ENCODE measurements at places on chromosomes 13 and 19.

- peak overlapping the region; percentile 98 for H3K27ac ChIP-seq
- no peaks in the 10 kb centered on the region for H3K27me3 ChIP-seq
- H3K4me1 ChIP-seq: peaks cover 72% of the 10 kb centered on the region
- H3K36me3 ChIP-seq: peaks cover 14% of the 10 kb centered on the region
- DNase-seq: no peak
- H3K4me3 ChIP-seq: peak overlapping the region; percentile 76
These were observed 334 bp upstream of the ANGPTL6 start for GRCh38 chr19:10102787-10103236.

GRCh38 chr19:16773259-16773658 lies 53.6 kb downstream of the NWD1 start:
- no peaks in the 10 kb centered on the region for H3K4me1 ChIP-seq
- H3K4me3 ChIP-seq: no peak overlapping the region
- DNase-seq: no peak
- H3K27me3 ChIP-seq: peaks cover 16% of the 10 kb centered on the region
- H3K36me3 ChIP-seq: no peaks in the 10 kb centered on the region

DNA sequence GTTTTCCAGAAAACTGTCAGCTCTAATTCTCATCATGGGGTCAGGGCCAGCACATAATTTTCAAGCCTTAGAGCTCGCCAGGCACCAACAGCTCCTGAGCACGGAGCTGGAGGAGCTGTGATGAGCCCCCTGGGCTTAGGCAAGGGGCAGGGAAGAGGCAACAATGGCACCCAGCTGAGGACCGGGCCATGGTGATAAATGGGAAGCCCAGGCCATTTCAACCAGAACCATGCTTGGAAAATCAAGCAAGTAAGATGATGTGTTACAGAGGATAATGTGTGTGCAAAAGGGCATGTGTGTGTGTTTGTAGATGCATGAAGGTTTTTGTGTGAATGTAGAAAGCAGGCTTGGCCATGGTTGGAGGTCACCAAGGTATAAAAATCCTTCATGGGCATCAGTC lies 66.8 kb upstream of the UBAC2 start:
- DNase-seq: no peak
- no peaks in the 10 kb centered on the region for H3K4me1 ChIP-seq
- H3K36me3 ChIP-seq: no peaks in the 10 kb centered on the region
- H3K4me3 ChIP-seq: no peak overlapping the region
- peaks cover 10% of the 10 kb centered on the region for H3K27me3 ChIP-seq
- H3K27ac ChIP-seq: no peak overlapping the region

DNA sequence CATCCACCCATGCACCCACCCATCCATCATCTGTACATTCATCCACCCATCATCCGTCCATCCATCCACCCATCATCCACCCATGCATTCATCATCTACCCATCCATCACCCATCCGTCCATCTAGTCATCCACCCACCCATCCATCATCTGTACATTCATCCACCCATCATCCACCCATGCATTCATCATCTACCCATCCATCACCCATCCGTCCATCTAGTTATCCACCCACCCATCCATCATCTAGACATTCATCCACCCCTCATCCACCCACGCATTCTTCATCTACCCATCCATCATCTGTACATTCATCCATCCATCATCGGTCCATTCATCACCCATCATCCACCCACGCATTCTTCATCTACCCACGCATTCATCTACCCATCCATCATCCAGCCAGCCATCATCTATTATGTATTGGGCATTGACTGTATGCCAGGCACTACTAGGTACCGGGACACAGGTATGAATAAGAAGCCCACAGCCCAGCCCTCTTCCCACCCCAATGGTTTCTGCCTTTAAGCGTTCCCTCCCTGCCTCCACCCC lies 16.7 kb upstream of the GALP start:
- peaks cover 9% of the 10 kb centered on the region for H3K4me1 ChIP-seq
- no peaks in the 10 kb centered on the region for H3K27me3 ChIP-seq
- DNase-seq: no peak
- no peak overlapping the region for H3K4me3 ChIP-seq
- peaks cover 13% of the 10 kb centered on the region for H3K36me3 ChIP-seq
- H3K27ac ChIP-seq: no peak overlapping the region

DNA sequence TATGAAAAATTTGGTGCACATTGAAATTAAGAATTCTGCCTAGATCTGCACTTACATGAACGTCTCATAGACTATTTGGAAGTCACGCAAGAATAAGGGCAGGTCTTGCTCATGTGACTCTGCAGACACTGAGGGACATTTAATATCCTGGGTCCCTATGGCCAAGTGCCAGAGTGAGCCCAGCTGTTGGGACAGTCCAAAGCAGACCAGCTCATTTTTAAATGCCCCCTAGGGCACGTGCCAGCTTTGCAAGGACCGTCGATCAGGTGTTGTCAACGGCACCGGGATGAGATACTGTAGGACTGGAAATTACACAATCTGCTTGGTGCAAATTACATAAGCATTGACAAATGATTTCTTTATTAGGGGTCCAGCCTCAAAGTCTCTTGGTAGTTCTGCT lies 293.6 kb downstream of the TEX29 start:
- no peaks in the 10 kb centered on the region for H3K27me3 ChIP-seq
- H3K4me3 ChIP-seq: no peak overlapping the region
- H3K36me3 ChIP-seq: no peaks in the 10 kb centered on the region

GRCh38 chr19:51461723-51462161 lies 3.5 kb upstream of the SIGLEC8 start:
- DNase-seq: no peak
- H3K27ac ChIP-seq: no peak overlapping the region
- H3K27me3 ChIP-seq: peaks cover 41% of the 10 kb centered on the region
- peaks cover 16% of the 10 kb centered on the region for H3K4me1 ChIP-seq
- peaks cover 2% of the 10 kb centered on the region for H3K36me3 ChIP-seq

- no peaks in the 10 kb centered on the region for H3K27me3 ChIP-seq
- no peak for DNase-seq
- no peaks in the 10 kb centered on the region for H3K4me1 ChIP-seq
- no peak overlapping the region for H3K27ac ChIP-seq
- no peak overlapping the region for H3K4me3 ChIP-seq
- H3K36me3 ChIP-seq: no peaks in the 10 kb centered on the region
These were observed 78.9 kb upstream of the OLFM4 start for GRCh38 chr13:52949742-52950141.

DNA sequence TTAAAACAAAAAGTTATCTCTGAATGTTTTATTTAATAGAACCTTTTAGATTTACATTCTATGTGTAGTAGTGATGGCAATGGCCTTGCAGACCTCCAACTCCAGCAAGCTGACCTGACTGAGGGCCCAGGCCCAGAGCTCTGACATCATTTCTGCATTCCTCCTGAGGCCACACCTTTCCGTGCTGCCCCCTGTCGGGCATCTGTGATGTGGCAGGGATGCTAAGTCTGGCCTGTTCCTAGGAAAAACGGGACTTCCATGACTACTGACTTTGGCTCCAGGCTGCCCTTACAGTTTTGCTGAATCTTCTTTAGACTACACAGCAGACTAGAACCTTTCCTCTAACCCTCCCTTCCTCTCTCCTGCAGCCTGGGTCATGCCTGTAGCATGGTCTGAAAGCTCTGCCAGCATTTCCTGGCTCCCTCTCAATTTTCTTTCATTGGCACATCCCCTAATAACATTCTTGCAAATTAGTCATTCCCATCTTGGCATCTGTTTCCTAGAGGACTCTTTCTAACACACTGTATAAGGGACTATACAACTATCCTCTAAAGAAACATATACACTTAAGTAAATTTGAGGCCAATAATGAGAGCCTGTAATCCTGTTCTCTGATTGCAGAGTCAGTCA lies 249.1 kb downstream of the GPC5 start:
- no peaks in the 10 kb centered on the region for H3K27me3 ChIP-seq
- no peaks in the 10 kb centered on the region for H3K36me3 ChIP-seq
- no peak for DNase-seq
- no peak overlapping the region for H3K27ac ChIP-seq
- H3K4me1 ChIP-seq: no peaks in the 10 kb centered on the region

GRCh38 chr19:4144666-4145249 lies 8.7 kb upstream of the CREB3L3 start:
- H3K4me1 ChIP-seq: peaks cover 8% of the 10 kb centered on the region
- H3K27me3 ChIP-seq: peaks cover 10% of the 10 kb centered on the region

DNA sequence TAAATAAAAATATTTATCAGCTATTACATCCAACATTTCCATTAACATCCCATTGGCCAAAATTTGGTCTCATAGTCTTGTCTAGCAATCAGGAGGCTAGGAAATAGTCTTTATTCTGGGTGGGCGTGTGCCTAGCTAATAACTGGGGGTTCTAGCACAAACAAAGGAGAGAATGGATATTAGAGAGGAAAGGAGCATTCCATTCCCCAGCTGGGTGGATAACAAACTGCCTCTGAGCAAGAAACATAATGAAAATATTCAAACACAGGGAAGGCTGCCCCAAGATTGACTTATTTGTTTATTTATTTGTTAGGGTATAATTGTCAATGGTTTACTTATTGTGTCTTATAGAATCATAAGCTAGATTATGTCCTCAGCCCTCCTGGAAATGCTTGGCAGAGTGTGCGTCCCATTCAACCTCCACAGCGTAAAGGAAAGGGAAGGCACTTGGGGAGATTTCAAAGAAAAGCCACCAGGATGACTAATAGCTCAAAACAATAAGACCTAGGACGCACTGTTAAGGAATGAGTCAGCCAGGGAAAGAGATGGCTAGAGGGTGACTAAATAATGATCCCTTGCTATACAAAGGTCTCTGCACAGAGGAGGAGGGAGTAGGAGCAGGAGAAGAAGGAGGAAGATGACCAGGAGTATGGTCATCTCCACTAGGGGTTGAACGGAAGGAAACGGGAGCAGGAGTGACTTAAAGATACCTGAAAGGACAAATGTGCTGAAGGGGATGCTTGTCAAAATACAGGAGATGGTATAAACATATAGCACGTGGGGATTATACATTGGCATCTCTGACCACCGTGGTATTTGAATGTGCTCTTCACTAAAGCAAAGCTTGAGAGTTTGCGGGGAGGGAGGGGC lies 23.5 kb upstream of the USP12 start:
- no peak overlapping the region for H3K27ac ChIP-seq
- no peak for DNase-seq
- H3K36me3 ChIP-seq: peaks cover 1% of the 10 kb centered on the region
- H3K4me1 ChIP-seq: peaks cover 9% of the 10 kb centered on the region
- H3K4me3 ChIP-seq: no peak overlapping the region
- no peaks in the 10 kb centered on the region for H3K27me3 ChIP-seq

DNA sequence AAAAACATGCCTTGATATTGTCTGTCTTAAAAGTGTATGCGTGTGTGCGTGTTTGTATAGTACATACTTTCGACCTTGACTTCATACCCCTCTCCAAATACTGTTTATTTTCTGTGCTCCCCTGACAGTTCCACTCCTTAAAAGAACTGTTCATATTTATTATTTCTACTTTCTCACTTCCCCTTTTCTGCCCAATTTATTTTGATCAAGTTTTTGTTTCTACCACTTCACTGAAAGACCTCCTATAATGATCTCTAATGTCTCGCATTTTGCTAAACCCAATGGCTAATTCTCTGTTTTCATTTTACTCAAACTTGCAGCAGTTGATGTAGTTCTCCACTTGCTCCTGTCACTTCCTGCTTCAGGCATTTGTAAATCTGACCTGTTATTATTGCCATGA lies 426.1 kb upstream of the KLF12 start:
- H3K4me3 ChIP-seq: no peak overlapping the region
- no peak for DNase-seq
- H3K36me3 ChIP-seq: no peaks in the 10 kb centered on the region
- no peak overlapping the region for H3K27ac ChIP-seq
- H3K27me3 ChIP-seq: peaks cover 8% of the 10 kb centered on the region

DNA sequence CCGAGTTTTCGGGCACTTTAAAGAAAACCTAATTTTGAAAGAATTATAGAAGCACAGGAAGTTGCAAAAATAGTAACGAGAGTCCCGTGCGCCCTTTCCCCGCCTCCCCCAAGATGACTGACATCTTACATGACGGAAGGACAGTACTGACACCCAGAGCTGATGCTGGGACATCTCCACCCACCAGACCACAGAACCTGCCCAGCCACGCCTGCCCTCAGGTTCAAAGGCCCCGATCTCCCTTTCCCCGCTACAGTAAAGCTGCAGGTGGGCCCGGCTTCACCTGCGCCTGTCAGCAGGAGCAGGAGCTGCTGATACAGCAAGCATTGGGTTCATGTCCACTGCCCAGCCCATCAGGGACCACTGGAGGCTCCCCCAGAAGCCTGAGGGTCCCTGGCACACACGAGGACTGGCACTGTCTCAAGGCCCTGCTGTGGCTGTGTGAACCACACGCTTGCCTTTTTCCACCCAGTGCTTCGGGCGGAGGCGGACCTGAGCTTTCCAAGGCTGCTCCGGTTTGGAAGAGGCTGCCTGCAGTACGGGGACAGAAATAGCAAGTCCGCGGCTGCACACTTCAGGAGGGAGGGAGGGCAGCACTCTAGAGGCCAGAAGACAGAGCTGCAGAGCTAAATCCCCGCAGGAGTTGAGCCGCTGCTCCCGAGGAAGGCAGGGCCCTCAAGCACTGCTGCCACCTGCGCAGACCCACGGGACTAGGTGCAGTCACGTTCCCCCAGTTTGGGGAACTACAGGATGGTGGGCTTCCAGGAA lies 8.7 kb downstream of the MAP2K2 start:
- H3K4me3 ChIP-seq: peak overlapping the region; percentile 64
- no peaks in the 10 kb centered on the region for H3K27me3 ChIP-seq
- H3K27ac ChIP-seq: peak overlapping the region; percentile 85
- H3K4me1 ChIP-seq: peaks cover 64% of the 10 kb centered on the region
- peaks cover 71% of the 10 kb centered on the region for H3K36me3 ChIP-seq

GRCh38 chr19:49132974-49133609 lies 13.7 kb downstream of the PPFIA3 start:
- peaks cover 24% of the 10 kb centered on the region for H3K4me1 ChIP-seq
- H3K4me3 ChIP-seq: peak overlapping the region; percentile 61
- H3K36me3 ChIP-seq: peaks cover 1% of the 10 kb centered on the region

GRCh38 chr13:83877651-83878355 lies 4.5 kb downstream of the SLITRK1 start:
- H3K4me3 ChIP-seq: no peak overlapping the region
- no peak for DNase-seq
- no peak overlapping the region for H3K27ac ChIP-seq
- no peaks in the 10 kb centered on the region for H3K36me3 ChIP-seq
- H3K27me3 ChIP-seq: peaks cover 43% of the 10 kb centered on the region
- H3K4me1 ChIP-seq: peaks cover 9% of the 10 kb centered on the region

DNA sequence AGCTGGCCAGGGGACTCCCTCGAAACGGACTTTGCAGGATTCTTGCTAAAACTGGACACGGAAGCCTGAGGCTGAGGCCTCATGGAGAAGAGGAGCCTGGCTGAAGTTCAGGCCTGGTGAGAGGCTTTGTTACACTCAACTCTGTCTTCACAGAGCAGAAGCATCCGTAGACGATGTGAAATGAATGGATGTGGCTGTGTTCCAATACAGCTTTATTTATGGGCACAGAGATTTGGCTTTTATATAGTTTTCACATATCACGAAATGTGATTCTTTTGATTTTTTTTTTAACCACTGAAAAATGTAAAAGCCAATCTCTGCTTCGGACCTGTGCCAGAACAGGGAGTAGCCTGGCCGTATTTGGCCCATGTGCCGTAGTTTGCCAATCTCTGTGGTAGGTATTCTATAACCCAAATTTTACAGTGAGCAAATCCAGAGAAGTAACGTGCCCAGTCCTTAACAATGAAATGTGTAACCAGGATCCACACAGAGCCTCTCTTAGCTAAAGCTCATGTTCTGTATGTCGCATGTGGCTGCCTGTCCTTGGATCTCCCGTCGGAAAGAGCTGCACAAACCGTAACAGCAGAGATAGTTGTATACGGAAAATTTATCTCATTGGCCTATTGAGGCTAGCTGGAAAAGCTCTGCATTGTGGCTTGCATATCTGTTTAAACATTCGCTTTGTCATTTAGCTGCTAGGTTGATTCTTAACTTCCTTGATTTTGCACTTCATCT lies 171.6 kb upstream of the RNF113B start:
- no peak overlapping the region for H3K27ac ChIP-seq
- no peaks in the 10 kb centered on the region for H3K27me3 ChIP-seq
